Astrocyte of the spinal cord (primary cell): ENCODE measurements at places on chromosomes 7 and 10.

GRCh38 chr10:103476046-103476768 lies 2.8 kb downstream of the CALHM3 start:
- DNase-seq, result no peak

- DNase-seq, result no peak
These were observed 664 bp upstream of the UBE3C start for GRCh38 chr7:157138101-157138423.

DNA sequence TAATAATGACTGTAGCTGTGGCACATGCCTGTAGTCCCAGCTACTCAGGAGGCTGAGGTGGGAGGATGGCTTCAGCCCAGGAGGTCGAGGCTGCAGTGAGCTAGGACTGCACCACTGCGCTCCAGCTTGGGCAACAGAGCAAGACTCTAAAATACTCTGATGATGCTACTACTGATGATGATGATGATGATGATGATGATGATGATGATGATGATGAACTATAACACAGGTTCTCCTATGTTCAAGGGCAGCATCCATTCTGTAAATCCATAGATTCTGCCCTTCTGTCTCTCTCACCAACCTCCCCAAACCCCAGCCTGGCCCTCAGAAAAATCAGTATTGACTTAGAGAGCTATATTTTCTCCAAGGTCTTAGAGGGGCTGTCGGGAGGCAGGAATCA lies 22.8 kb upstream of the EN2 start:
- DNase-seq, result no peak

DNA sequence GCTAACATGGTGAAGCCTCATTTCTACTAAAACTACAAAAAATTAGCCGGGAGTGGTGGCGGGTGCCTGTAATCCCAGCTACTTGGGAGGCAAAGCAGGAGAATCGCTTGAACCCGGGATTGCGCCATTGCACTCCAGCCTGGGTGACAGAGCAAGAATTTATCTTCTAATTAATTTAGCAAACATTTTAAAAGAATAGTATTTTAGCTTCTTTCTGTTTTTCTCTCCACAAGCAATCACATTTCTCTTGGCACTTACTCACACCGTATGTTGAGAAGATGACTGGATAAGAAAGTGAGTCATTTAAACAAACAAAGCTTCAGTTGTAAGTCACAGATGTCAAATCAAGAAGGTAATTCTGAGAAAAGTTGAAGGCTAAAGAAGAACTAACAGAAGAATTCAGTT lies 264.0 kb downstream of the ARL4A start:
- DNase-seq, result peak; percentile 85

DNA sequence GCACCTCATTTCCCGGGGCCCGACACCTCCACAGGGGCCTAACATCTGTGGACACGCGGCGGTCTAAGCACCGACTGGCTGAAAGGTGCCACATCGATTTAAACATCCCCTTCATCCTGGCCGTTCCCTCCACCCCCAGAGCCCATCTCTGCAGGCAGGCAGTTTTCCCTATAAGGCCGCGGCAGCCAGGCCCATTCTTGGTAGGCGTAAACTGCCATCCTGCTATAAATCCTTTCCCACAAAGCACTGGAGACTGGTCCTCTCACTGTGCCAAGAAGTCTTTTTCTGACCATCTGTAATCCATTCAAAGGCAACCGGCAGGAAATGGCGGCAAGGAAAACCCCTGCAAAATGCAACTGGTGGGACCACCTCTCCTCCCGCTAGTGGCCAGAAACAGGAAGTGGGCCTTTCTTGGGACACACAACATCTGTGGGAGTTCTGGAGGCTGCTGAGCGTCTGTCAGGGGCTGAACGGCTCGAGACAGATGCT lies 22.4 kb downstream of the ATXN7L1 start:
- DNase-seq, result peak; percentile 22

DNA sequence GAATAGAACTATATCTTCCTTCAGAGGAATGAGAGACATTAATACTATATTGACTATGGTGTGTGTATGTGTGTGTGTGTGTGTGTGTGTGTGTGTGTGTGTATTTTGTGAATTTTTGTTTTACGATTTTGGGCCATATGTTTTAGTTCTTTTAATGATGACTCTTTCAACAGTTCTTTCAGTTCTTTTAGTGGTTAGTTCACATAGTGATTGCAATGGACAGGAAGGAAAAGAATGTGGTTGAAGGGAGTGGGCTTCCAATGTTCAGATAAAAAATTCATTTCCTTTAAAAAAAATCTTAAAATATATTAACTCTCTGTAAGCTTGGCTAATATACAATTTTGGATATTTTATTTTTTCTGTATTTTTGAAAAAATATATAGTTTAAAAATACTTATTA lies 315.7 kb upstream of the DGKB start:
- no peak for DNase-seq

DNA sequence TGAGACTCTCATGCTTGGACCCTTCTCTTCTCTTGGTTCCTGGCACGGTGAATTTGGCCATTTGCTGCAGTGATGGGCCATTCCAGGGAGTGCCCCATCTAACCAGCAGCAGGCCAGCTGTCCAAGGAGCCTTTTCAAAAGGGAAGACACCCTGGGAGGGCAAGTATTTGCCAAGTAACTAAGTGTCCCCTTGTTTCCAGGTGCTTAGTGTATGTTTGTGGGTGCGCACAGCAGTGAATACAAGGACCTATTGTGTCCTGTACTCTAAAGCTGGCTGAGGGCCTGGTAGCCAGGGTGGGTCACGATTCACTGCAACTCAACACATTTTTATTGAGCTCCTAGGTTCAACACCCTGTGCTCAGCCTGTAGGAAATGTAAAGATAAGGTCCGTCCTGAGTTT lies 348.8 kb downstream of the RNLS start:
- DNase-seq, result no peak

DNA sequence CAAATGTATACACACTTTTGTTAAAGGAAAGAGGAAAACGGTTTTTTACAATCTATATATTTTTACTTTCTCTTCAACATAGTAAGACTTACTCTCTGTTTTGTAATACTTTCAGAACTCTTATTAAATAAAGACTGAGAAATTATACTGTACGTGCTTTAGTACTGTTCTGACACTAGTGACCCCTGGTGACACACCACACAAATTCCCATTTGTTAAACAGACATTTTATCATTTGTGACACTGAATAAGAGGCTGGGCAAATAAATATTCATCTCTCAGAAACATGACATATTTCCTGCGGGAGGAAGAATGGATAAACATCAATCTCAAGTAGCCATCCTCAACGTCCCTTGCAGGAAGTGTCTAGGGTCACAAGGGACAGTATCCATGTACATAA lies 68.9 kb upstream of the ZNF33B start:
- no peak for DNase-seq

GRCh38 chr7:44920119-44920518 lies 34.8 kb upstream of the PURB start:
- DNase-seq, result no peak

GRCh38 chr10:129101232-129101980 lies 365.6 kb upstream of the MGMT start:
- DNase-seq, result no peak

DNA sequence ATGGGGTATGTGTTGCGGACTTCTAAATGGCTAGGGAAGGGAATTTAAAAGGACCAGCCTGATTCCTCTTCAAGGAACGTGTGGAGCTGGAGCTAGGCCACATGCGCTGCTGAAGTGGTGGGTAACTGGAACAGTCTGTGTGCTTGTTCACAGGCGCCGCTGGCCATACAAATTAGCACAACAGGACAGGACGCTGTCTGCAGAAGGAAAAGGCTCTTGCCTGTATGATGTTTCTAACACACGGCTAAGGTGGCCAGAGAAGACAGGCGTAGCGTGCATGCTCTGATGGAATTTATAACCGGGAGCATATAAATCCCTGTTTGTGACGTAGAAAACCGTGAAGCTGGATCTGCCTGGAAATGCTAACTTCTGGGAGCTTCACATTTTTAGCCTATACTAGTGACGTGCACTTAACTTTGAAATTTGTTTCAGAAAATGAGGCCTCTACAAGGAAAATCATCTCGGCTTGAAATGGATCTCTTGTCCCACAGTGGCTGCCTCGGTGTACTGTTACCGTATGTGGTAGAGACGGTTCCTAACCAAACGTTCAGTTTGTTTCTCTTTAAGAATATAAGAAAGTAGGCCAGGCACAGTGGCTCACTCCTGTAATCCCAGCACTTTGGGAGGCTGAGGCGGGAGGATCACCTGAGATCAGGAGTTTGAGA lies 569.4 kb downstream of the PTPRN2 start:
- no peak for DNase-seq

- DNase-seq, result peak; percentile 44
These were observed 1.4 kb downstream of the HYAL4 start for GRCh38 chr7:123846217-123846891.

GRCh38 chr10:62354916-62355315 lies 19.3 kb upstream of the ZNF365 start:
- DNase-seq, result peak; percentile 71

- DNase-seq, result no peak
These were observed 58.8 kb downstream of the CDK14 start for GRCh38 chr7:90654718-90655427.

DNA sequence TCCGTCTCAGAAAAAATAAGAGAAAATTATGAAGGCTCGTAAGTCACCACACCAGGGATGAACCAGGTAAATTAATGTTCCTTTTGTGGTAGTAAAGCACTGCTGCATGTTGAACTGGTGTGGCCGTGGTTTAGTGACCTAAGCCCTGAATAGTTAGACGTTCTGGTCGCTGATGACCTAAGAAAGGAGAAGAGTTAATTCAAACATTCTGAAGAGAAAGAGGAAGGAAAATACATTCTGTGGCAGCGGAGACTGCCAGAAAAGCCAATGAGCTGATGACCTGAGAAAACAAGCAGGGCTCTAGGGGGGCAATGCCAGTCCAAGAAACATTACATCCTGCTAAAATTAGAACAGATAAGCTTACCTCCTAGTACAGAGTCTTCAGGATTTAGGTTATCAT lies 17.5 kb downstream of the DNAJC9 start:
- DNase-seq, result no peak

- DNase-seq, result no peak
These were observed 561.9 kb upstream of the KCND2 start for GRCh38 chr7:119711104-119711503.
